AML-193 (cell line): ENCODE measurements at places on chromosomes 4 and X.

DNA sequence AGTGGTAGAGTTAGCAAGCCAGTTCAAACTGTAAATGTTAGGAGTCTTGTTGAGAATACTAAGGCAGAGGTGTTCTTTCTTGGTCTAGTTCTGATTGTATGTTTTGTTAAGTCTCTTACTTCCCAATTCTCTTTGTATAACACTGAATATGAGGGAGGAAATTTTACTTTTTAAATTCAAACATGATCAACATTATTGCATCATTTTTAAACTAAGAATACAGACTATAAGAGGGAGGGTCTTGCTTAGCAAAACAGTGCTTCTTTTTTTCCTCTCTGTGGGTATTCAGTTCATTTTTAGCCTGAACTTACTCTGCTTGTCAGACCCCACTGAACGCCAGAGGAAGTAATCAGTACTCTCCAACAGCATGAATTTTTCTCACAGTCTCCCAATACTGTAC is 198.0 kb downstream of the GABRG1 start:
- DNase-seq = no peak

GRCh38 chr4:10872833-10873517 is 188.4 kb upstream of the CLNK start:
- DNase-seq = no peak

DNA sequence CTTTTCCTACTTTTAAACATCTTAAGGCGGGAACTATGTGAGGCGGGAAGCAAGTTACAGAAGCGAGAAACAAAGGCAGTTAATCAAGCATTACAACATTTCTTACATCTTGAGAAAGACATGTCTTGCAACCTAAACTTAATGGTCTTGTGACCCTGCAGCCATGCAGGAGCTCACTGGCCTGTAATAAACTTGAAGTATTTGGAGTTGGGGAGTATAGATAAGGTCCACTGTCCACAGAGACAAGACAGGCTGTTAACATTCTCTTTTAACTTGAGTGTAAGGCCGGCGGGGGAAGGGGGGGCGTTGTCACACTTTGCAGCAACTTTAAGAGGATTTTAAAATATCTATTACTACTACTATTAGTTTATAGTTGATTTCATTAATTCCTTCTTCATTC is 10.3 kb upstream of the UGT8 start:
- no peak for DNase-seq

GRCh38 chrX:108437349-108438109 is 693 bp downstream of the COL4A6 start:
- no peak for DNase-seq

GRCh38 chr4:96993560-96993959 is 1149.7 kb downstream of the STPG2 start:
- DNase-seq = no peak

DNA sequence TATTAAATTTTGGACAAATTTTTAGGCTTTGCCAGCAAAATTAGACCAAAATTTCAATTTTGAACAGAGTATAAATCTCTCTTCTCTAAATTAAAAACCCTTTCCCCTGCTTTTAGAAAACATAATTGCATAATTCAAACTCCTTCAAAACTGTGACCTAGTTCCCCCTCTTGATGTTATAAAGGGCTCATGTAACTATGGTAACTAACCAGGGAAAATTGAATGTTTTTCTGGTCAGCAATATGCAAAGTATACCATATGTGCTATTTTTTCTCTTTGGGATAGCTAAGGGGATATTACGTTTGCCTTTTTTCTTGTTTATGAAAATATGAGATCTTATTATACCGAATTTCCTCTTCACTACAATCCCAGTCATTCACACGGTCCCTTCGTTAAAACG is 5.1 kb upstream of the ING2 start:
- peak; percentile 52 for DNase-seq

DNA sequence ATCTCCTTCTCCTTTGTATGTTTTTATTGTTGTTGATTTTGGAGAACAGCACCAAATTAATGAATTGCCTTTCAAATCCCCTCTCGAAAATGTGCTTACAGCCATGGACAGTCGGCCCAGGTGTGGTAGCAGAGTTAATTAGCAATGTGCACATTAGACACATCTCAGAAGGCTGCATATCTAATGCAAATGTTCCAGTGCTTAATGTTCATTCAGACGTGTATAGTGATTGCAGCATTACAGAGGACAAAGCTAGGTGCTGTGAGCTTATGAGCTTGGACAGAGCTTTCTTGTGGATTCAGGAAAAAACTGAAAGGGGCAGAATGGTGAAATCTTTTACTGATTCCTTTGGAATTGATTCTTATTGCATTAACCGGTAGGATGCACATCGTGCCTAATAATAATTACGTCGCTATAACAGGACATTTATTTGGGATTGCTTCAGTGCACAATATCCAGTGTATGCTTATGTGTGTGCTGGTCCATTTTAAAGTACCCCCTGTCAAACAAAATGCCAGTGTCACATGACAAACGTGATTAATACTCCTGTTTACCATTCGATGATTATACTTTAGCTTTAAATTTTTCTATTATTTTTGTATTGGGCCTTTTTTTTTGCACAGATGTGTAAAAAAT is 552.9 kb upstream of the EPHA5 start:
- no peak for DNase-seq

DNA sequence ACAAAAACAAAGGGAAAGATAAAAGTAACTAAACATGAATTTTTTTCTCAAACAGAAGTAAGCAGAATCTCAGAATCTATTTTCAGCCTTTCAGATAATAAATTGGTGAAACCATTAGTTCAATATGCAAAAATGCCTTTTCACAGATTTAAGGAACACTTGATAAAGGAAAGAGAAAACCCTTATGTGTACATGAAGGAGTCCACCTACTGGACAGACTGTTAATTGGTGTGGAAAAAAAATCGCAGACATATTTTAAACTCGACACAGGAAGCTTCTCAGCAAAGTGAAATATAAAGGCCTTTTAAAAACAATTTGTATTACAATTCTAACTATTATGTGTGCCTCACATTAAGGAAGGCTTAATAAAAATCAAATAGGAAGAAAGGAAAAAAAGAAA is 22.3 kb downstream of the COX7B2 start:
- DNase-seq = peak; percentile 41

DNA sequence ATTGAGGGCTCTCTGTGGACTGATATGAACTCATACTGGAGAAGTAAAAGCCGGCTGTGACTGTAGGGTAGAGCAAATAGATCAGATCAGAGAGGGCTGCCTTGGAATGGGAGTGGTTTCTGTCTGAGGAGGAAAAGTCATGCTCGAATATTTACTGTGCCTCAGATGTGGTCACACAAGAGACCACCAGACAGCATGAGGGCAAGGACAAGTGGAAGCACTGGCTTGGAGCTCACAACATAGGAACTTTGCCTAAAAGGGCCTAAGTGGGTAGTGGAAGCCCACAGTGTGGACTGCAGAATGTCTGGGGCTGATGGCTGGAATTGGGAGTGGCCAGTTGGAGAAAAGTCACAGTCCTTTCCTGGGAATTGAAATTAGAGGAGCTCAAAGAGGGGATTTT is 19.8 kb downstream of the GLRB start:
- no peak for DNase-seq

GRCh38 chrX:120575379-120576114 is 14.8 kb upstream of the CUL4B start:
- DNase-seq = no peak

DNA sequence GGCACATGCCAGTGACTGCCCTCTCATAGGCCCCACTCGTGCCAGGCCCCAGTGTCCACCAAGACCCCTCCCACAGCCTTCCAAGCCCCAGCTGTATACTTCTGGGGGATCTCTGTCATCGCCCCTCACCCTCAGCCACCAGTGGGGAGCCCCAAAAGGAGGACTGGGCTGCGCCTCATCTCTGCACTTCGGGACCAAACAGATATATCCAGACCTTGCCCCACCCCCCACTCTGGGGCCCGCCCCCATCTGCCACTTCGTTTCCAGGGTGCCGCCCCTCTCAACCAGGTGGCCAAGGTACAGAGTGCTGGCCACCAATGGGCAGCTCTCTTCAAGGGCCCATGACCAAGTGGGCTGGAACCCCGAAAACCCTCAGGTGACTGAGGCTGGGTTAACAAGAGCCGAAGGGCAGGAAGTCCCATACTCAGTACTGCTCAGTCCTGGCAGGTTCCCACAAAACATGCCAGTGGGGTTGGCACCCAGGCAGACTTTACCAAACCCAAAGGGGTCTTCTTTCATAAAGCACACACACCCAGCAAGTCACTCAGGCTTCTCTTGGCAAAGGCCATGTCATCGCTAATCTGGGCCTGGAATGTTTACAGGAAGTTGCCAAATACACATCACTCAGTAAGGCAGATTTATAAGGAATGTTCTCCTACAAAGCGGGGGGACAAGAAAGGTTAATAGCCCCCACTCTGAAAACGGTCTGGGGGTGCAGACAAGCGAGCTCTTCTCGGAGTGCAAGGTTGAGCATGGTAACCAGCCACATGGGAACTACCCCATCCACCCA is 4.4 kb downstream of the ZFYVE28 start:
- DNase-seq = no peak

DNA sequence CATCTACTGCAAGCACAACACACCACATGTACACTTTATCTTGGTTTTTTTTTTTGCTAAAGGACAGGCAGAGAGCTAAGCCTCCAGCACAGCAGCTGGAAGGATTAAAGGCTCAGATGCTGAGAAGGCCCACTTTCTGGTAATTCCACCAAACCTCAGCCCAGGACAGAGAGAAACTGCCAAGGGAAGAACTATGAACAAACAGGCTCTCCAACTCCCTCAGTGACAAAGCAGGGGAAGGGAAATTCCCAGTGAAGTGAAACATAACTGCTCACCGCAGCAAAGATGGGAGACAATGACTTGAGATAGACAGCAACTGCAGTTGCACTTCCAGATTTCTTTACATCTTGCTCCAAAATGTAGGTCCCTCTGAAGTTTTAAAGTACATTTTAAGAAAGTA is 4.8 kb downstream of the PROM1 start:
- DNase-seq = no peak
